ENCODE measurements at places on chromosomes 3 and 15.

DNA sequence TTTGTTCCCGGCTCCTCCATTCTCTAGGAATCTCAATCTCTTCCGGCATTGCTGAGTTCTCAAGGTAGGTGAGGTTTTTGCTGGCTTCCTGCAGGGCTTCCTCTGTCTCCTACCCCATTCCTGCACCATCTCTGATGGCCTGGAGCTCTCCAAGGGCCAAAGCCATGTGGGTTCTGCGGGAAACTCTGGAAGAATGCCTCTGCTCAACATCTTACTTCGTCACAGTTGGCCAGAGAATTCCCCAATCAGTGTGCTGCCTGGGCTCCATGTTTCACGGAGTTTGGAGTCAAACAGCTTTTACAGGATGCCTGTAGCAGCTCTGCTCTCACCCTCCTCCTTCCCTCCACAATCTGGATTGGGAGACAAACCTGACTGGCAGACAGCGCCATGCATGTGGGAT, 253.9 kb upstream of the HES1 start:
- DNase-seq = no peak

DNA sequence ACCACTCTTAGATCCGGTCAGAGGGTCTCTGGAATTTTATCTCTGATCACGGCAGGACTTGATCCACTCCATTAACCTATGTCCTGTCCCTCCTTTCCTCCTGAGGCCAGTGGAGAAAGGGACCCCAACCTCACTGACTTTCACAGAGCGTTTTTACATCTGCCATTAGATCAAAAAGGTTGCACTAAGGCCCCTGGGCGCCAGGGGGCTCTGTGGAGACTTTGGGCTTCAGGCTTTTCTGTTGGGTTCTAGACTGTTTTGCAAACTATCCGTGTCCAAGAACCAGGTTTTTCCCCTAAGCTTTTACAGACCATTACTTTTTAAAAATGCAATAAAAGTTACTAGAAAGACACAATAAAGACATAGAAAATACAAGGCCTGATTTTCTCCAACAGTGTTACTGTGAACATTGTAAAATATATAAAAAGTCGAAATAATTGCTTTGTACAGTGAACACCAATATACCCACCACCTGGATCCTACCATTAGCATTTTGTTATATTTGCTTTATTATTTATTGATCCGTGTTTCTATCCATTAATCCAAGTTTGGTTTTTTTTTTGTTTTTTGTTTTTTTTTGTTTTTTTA, 159.7 kb downstream of the POLR2M start:
- no peak for DNase-seq

DNA sequence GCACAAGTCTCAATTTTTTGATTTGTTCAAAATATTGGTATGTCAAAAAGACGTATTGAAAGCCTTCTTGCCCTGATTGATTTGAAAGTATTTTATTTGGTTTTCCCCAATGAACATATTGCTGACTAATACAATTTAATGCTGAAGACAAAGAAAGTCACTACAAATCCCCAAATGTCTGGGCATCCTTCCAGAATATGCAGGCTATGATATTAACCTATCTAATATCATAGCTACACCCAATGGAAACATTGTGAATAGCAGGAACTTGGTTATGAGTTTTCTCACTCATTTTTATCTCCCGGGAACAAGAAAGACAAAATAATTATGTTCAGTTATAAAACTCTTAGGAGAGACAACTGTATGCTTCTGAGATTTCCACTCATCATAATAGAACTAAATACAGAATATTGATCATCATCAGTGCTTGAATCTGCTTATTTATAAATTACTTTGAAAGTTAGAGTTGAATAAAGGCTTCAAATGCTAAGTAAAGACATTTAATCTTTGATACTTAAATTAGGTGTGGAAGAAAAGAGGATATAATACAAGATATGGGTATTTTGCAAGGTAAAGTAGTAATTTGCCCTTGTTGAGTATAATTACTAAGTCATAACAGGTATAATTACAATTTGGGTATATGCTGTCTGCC, 483.9 kb downstream of the RBMS3 start:
- DNase-seq = no peak

DNA sequence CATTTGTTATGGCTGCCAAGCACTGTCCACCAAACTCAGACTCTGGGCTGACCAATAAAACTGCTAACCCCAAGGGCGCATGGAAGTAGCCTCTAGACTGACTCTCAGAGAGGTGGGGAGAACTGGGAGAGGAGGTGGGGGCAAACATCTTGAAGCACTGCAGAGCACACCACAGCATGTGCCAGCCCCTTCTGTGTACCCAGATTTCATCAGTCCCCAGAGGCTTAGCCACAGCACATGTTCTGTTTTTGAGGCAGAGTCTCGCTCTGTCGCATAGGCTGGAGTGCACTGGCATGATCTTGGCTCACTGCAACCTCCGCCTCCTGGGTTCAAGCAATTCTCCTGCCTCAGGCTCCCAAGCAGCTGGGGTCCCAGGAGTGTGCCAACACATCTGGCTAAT, 119.5 kb upstream of the SPATA12 start:
- no peak for DNase-seq

GRCh38 chr15:100670505-100671021, 68.2 kb downstream of the ASB7 start:
- DNase-seq = no peak

DNA sequence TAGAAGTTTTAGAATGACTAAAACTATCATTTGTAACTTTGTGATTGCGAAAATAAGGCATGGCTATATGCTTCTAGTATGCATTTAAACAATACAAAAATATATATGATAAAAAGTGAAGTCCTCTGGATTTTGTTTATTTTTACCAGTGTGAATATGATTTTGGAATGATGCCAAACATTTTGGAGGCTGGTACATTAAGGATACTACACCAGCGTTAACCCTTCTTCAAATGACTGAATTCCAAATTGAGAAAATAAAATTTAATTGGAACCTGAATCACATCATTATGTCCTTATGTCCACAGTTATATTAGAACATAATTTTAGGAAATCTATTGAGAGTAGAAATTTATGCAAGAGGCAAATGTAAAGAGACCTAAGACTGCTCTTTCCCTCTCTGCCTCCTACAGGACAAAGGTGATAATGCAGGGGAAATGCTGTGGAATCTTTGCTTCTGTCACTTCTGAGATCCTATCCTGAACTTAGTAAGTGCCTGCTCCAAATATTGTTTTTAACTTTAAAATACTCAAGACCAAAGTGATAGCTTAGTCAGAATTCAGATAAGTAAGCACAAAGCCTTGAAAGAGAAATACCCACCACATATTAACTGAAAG, 121.1 kb upstream of the NANOGP8 start:
- no peak for DNase-seq

- no peak for DNase-seq
Observed at GRCh38 chr3:57120451-57121174, 44.5 kb downstream of the IL17RD start.

GRCh38 chr3:194949592-194949991, 263.9 kb downstream of the FAM43A start:
- no peak for DNase-seq

GRCh38 chr15:97691799-97692198, 268.7 kb upstream of the ARRDC4 start:
- DNase-seq = no peak
